MM.1S (cell line): ENCODE measurements at places on chromosomes 7 and 10.

GRCh38 chr10:121112579-121113384 lies 261.6 kb downstream of the WDR11 start:
- no peak for DNase-seq
- no peaks in the 10 kb centered on the region for H3K36me3 ChIP-seq
- no peaks in the 10 kb centered on the region for H3K4me1 ChIP-seq
- no peak overlapping the region for H3K4me3 ChIP-seq
- no peak overlapping the region for H3K27ac ChIP-seq

DNA sequence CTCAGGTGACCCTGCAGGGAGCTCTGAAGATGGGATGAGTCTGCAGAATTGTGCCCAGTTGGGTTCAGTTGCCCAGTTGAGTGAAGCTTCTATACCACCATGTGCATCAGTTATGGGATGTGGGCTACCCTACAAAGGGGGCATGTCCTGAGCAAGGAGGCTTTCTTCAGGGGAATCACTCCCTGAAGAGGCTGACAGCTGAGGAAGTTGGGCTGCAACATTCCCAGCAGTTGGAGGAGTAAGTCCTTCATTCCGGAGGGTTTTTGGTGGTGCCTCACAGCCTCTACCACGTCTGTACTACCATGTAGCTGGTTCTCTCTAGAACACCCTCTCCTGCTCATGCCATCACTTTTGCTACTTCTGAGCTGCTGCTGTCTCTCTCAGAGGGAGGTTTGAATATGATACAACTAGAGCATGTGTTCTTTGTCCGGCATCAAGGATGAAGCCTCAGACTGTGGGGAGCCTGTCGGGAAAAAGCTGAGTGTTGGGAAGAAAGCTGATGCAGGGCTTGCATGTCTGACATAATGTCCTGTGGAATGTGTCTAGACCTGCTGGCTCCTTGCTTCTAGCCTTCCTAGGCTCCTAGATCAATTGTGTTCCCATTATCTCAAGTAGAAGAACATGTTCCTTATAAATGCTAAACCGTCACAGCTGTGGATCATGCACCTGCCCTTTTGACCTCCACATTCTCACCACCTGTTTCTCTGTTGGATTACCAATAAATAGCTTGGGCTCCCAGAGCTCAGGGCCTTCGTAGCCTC lies 355.8 kb downstream of the CCSER2 start:
- H3K27ac ChIP-seq, result no peak overlapping the region
- H3K36me3 ChIP-seq, result no peaks in the 10 kb centered on the region
- DNase-seq, result no peak
- H3K4me3 ChIP-seq, result no peak overlapping the region
- H3K4me1 ChIP-seq, result no peaks in the 10 kb centered on the region
- no peaks in the 10 kb centered on the region for H3K27me3 ChIP-seq

GRCh38 chr10:31949266-31949665 lies 20.6 kb upstream of the ARHGAP12 start:
- H3K36me3 ChIP-seq, result no peaks in the 10 kb centered on the region
- no peaks in the 10 kb centered on the region for H3K4me1 ChIP-seq
- no peaks in the 10 kb centered on the region for H3K27me3 ChIP-seq
- no peak overlapping the region for H3K4me3 ChIP-seq
- no peak for DNase-seq

DNA sequence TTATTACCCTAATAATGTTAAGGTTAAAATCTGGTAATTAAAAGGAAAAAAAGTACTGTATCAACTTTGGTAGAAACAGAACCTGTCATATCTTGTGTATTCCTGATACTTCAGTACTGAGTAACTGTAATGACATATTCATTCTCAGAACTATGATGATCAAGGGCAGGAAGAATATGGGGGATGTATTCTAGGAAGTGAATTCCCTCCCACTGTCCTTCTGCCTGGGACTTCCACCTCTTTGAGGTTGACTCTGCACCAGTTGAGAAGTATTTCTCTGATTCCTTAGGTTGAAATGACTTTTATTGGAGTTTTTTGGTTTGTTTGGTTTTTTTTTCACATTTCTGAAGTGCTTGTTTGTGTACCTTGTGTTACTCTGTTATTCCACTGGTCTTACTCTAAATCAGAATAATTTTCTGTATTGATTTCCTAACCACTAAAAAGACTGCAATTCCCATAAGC lies 36.9 kb downstream of the WASL start:
- H3K27me3 ChIP-seq, result no peaks in the 10 kb centered on the region
- peaks cover 5% of the 10 kb centered on the region; the same call in 1 of the 2 replicates for H3K36me3 ChIP-seq
- H3K4me3 ChIP-seq, result no peak overlapping the region
- no peak for DNase-seq
- no peak overlapping the region for H3K27ac ChIP-seq

GRCh38 chr10:129727495-129727894 lies 236.6 kb downstream of the EBF3 start:
- H3K4me3 ChIP-seq, result no peak overlapping the region
- DNase-seq, result no peak
- no peaks in the 10 kb centered on the region for H3K4me1 ChIP-seq

DNA sequence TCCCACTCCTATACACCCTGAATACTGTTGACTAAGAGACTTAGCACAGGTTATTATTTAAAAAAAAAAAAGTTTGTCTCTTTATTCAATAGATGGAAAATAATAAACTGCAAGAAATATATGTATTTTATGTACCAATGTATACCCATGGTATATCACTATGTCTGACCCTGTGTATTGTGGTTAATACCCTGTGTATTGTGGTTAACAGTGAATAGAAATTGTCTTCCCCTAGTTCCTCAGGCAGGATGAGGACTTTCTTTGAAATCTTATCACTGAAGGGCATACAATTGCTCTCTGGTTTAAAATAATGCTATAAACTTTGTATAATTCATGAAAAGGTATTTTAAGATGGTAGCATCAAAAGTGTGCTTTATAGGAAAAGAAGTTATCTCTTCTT lies 80.0 kb upstream of the TMEM106B start:
- no peaks in the 10 kb centered on the region for H3K36me3 ChIP-seq
- H3K4me1 ChIP-seq, result no peaks in the 10 kb centered on the region
- no peak overlapping the region for H3K27ac ChIP-seq
- H3K27me3 ChIP-seq, result no peaks in the 10 kb centered on the region
- no peak for DNase-seq

GRCh38 chr7:44247868-44248651 lies 47.3 kb downstream of the YKT6 start:
- no peak overlapping the region for H3K4me3 ChIP-seq
- no peaks in the 10 kb centered on the region for H3K27me3 ChIP-seq
- H3K36me3 ChIP-seq, result no peaks in the 10 kb centered on the region
- no peak overlapping the region for H3K27ac ChIP-seq
